SHP77 (cell line): ENCODE measurements at places on chromosomes 16 and 17.

DNA sequence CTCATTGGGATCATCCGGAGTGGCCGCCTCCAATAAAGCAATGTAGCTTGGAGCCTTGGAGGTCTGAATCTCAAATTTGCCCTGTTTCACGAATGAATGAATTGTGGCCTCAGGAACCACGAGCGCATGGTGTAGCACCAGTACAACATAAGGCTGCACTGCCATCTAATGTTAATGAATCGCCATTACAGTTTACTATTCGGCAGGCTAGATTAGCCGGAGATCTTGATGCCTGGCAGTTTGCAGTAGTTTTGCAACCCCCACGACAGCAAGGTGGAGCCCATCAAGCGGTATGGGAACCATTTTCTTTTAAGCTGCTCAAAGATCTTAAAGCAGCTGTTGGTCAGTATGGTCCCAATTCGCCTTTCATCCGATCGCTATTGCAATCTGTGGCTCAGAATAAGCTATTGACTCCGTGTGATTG lies 18.8 kb downstream of the ALOX15B start:
- DNase-seq, result peak; percentile 95

DNA sequence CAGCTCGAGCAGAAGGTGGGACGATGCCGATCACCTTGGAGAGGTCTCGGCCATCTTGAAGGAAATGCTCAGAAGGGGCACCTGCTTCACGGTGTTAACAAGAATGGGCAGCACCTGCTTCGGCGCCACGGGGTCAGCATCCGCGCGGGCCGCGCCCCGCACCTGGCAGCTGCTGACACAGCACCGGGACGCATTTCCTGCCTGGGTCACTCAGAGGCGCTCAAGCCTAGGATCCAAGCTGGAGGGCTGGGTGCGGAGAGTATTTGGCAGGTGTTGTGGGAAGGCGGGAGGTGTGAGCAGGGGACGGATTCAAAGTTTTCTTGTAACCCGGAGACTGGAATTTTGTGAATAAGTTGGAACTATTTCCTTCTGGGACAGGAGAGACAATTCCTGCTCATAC lies 39.3 kb upstream of the AKTIP start:
- peak; percentile 25 for DNase-seq

DNA sequence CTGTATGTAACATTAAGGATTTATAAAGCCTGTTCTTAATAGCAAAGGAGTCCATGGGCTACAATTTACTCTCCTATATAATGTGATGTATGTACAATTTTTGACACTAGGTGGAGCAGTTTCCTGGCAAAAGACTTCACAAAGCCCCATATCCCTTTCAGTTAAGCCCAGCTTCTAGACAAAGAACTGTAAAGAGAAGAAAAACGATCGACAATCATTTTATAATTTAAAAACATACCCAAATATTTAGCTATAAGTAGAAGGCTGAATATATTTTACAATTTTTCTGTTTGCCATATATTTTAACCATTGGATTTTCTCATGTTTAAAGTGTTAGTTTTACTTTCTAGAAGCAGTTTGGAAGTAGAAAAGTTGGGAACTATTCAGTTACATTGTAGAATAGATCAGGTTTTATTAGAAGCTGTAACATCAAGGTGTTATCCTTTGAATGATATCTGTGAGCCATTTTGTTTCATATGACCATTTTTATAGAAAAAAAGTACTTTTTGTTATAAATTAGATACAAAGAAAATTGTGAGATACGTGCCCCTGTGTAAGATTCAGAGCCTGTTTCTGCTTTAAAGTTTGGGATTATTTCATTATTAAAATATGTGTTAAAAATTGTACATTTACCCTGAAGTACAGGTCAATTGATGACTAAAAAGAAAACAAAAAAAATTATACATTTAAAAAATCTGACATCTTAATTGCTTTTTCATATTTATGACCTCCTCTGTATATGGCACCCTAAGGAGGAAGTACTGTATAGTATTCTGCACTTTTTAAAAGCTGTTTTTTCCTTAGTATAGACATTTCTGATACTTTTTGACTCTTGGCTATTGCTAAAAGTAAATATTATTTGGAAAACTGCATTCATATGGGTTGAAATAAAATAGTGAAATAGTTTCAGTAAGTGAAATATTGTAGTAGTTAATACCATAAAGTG lies 46.3 kb downstream of the VMP1 start:
- DNase-seq, result peak; percentile 54

DNA sequence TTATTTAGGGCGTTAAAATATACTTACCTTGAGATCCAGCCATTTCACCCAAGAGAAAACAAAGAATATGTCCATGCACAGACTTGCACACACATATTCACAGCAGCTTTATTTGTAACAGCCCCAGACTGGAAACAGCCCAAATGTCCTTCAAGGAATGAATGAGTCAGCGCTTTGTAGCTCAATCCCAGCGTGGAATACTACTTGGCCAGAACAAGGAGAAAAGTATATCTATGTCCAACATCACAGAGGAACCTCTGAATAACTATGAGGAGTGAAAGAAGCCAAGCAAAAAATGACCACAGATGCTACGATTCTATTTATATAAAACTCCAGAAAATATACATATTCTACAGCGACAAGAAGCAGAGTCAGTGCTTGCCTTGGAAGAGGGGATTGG lies 158.3 kb downstream of the ENGASE start:
- no peak for DNase-seq

DNA sequence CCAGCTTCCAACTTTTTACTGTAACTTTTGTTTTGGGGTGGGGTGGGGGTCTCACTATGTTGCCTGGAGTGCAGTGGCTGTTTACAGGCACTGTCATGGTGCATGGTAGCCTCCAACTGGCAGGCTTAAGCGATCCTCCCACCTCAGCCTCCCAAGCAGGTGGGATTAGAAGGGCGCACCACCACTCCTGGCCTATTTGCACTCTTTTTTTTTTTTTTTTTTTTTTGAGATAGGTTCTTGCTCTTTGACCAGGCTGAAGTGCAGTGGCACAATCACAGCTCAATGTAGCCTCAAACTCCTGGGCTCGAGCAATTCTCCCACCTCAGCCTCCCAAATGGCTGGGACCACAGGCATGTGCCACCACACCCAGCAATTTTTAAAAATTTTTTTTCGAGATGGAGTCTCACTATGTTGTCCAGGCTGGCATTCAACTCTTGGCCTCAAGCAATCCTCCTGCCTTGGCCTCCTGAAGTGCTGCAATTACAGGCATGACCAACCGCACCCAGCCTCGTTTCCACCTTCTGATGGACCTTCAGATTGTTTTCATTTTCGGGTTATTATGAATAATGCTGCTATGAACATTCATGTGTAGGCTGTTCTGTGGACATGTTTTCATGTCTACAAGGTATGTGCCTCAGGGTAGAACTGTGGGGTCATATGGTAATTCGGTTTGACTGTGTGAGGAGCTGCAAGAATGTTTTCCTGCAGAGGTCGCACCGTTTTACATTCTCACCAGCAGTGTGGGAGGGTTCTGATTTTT lies 10.9 kb downstream of the TRAP1 start:
- DNase-seq, result no peak

GRCh38 chr17:79262624-79263023 lies 188.0 kb downstream of the ENGASE start:
- no peak for DNase-seq

DNA sequence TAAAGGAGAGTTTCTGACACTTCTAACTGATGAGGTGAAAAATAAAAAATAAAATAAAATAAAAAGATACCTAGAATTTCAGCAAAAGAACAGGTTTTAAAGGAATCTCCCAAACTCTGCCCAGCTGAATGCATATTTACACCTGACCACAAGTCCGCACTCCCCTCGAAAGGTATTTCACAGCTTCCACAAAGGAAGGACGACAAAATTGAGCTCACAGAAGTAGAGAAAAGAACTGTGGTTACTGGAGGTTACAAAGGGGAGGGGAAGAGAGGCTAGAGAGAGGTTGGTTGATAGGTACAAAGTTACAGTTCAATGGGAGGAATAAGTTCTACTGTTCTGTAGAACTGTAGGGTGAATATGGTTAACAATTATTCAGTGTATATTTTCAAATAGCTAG lies 5.0 kb downstream of the LITAF start:
- DNase-seq, result no peak

DNA sequence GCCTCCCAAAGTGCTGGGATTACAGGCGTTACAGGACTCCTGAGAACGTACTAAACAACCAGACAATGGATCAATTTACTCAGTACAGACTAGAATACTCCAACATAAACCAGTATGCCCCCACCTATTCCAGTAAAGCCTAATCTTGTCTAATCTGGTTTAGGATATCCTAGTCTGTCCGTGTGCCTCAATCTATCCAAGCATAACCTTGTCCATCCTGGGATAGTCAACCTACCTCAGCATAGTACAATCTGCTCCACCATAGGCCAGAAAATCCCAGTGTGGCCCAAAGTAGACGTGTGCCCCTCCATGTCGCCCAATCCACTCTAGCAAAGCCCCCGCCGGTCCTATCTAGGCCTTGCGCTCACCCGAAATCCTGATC lies 625 bp downstream of the DVL2 start:
- no peak for DNase-seq

DNA sequence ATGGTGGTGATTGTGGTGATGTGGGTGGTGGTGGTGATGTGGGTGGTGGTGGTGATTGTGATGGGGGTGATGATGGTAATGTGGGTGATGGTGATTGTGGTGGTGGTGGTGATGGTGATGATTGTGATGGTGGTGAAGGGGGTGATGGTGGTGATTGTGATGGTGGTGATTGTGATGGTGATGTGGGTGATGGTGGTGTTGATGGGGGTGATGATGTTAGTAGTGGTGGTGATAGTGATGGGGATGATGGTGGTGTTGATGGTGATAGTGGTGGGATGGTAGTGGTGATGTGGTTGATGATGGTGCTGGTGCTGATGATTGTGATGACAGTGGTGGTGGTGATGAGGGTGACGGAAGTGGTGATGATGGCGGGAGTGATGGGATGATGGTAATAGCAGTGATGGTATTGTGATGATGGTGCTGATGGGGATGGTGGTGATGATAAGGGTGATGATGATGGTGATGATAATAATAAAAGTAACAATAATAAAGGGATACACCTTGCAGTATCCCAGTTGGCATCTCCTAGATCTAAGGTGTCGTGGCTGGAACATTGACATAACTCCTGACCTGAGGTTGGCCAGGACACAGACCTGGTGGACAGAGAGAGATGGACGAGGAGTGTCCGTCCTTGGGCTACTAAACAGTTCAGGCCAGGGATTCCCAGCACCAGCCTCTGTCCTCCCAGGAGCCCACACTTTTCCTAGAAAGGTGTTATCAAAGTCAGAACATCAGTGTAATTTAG lies 344.5 kb downstream of the SEC14L1 start:
- DNase-seq, result no peak

- no peak for DNase-seq
These were observed 94.6 kb downstream of the BANP start for GRCh38 chr16:88045820-88046303.

DNA sequence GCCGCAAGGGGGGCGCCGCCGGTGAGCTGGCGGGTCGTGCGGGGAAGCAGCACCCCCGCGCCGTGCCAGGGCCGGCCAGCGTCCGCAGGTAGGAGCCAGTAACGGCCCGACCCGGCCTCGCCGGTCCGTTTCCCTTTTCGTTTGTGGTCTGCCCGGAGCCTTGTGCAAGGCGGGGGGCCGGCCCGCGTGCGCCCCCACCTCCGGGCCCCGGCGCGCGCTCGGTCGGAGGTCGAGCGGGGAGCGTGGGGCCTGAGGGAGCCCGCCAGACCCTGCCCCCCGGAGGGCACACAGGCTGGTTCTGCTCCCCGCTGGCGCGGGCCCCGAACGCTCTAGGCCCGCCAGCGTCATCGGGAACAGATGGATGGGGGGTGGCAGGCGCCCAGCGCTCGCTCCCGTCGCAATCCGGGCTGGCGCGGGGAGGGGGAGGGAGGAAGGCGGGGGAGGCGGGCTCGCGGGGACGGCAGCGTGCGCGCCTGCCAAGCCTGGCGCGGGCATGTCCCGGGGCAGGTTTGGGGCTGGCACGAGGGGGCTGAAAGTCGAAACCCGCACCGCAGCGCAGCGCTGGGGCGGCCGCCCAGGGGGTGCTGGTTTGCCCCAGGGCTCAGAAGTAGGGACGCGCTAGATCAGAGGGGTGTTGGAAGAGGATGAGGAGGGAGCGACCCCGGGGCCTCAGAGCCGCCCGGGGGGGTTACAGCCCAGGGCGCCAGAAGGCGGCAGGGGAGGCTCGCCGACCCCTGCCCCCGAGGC lies 1.5 kb upstream of the GSE1 start:
- DNase-seq, result peak; percentile 72

DNA sequence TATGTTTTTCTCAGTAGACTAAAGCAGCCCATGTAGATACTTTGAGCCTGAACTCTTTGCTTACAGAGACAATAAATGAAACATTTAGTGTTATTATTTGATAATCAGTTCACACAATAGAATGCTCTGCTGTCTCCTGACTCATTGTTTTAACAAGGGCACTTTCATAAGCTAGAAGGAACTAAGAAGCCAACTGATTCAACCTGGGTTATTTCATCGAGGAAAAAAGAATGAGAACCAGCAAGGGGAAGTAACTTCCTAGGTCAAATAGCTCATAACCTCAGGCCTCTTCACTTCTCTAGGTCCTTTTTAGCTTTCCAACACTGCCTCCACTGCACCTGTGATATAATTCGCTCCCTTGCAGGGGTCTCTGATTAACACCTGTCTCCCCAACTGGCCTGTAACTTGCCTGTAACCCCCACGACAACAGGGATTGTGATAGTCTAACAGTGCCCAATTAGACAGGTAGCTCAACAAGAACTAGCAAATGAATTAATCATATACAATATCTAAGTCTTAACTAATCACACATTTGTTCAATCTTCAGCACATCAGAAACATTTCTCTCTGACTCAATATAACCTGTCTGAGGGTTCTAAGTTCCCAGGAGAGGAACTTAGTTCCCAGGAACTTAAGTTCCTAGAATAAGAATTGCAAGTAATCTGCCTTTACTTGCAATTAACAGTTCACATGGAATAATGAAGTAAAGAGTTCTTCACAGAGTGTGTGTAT lies 34.8 kb downstream of the RFFL start:
- no peak for DNase-seq

- DNase-seq, result no peak
These were observed 679.3 kb upstream of the EEF2KMT start for GRCh38 chr16:5776876-5777275.

DNA sequence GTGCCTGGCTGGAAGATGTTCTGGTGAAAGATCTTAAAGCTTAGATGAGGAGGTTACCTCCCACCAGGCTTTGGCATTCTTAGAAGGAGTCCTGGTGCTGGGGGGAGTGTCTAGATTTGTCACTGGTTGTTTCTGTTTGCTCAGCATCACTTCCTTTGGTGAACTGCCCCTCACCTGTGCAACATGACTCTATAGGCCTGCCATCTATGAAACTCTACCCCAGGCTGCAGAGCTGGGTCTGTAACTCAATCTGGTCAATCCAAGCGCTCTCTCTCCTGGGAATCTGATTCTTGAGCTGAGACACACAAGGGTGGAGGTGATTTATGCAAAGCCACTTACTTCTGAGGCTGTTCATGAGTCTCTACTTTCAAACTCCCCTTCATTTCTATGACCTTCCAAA lies 399.4 kb downstream of the NPIPA7 start:
- DNase-seq, result no peak

GRCh38 chr16:48003206-48003907 lies 152.4 kb downstream of the ABCC12 start:
- DNase-seq, result no peak
